ENCODE measurements at places on chromosomes 1 and 21.
A peak's percentile ranks its signal among the peaks of the same experiment; 100 is the strongest.

DNA sequence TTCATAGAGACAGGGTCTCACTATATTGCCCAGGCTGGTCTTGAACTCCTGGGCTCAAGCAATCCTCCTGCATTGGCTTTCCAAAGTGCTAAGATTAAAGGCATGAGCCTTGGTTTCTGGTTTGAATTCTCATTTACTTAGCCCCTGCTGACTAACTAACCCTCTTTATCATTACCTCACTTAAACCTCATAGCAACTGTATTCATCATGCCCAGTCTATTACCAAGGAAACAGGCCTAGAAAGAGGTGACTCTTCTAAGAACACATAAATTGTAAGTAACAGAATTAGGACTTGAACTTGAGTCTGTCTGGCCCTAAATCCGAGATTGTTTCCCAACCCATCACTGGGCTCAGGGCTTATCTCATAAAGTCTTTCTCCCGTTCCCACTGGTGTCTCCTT, 44.2 kb downstream of the TMEM53 start:
- DNase-seq: no peak

GRCh38 chr1:19427087-19427781, 58.1 kb downstream of the CAPZB start:
- no peak for DNase-seq

GRCh38 chr1:156660752-156661112, 16.5 kb downstream of the NES start:
- DNase-seq: no peak

DNA sequence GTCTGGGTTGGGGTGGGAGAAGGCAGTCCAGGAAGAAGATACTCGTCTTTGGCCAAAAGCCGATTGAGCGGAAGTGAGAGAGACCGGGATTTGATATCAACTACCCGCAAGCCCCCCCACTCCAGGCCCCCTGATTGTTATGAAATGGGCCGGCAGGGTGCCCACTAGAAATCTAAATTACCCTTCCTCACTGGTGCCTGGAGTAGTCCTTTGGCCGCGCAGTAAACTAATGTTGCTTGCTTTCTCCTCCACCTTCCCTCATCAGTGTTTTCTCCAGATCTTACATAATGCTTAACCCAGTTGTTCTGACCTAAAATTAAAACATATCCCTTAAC, 119.2 kb upstream of the BARHL2 start:
- DNase-seq: no peak

GRCh38 chr1:86933562-86934377, 19.3 kb downstream of the HS2ST1 start:
- no peak for DNase-seq

DNA sequence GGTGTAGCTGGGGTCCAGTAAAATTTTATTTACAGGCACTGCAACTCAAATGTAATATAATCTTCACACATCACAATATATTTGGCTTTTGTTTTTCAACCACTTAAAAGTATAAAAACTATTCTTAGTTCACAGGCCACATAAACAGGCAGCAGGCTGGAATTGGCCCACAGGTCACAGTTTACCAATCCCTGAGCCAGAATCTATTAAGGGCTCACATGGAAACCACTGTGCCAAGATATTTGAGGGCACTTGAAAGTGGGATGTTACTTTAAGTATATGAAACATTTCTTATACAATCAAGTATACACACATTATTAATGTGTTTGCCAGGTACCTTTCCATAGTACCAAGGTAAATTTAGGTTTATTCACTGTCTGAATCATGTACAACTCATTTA, 71.9 kb upstream of the PRDX6 start:
- no peak for DNase-seq

DNA sequence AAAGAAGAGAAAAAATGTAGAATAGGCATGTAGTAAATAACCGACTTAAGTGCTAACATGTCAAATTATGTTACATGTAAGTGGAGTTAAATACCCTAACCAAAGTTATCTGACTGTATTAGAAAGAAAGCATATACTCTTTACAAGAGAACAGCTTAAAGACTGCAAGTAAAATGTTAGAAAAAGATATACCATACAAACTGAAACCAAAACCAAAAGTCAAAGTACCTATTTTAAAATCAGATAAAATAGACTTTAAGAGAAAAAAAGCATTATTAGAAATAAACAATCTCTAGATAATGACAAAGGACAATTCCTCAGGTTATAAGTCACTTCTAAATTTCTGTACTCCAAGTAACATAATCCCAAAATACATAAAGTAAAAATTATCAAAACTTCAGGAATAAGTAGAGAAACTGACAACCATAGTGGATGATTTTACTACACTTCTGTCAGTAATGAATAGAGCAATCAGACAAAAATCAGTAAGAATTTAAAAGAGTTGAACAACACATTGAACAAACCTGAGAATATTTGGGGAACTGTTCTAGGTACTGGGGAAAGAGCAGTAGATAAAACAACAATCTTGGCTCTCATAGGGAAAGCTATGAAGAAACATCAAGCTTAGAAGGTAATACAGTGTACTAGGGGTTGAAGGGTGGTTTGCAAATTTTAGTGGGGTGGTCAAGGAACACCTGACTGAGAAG, 127.3 kb downstream of the TBX19 start:
- DNase-seq: no peak

DNA sequence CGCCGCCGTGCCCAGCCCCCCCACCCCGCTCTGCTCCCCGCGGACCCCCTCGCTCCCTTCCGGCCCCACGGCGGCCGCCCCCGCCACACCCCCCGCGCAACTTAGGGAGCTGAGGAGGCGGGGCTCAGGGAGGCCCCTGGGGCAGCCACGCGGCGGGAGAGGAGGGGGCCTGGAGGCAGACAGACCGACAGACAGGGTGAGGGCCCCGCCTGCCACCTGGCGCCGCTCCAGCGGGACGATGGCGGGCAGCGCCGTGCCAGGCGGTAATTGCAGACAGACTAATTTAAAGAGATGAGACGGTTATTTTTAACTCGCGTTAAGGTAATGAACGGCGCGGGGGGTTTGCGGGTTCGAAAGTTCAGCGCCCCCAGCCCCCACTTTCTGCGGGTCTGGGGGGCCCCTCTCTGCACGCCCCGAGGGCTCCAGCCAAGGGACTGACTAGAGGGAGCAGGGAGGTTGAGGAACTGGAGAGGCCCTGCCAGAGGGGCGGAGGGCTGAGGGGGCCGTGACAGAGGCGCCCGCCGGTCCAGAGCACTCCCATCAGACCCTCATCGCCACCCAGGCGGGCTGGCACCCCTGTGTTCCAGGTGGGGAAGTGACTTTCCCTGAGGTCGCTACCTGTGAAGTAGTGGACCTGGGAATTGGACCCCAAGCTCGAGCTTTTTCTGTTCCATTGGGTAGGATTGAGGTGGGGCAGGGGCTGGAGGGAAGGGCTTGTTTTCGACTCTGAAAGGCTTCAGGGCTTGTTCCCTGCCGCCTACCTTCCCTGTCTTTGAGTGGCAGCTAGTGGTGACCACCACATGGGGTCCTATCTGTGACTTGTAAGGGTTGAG, 5.4 kb downstream of the FOXO6 start:
- DNase-seq: no peak

GRCh38 chr1:235019471-235019870, 109.2 kb downstream of the TOMM20 start:
- DNase-seq: no peak

GRCh38 chr1:193342811-193343210, 156.4 kb upstream of the B3GALT2 start:
- DNase-seq: no peak

DNA sequence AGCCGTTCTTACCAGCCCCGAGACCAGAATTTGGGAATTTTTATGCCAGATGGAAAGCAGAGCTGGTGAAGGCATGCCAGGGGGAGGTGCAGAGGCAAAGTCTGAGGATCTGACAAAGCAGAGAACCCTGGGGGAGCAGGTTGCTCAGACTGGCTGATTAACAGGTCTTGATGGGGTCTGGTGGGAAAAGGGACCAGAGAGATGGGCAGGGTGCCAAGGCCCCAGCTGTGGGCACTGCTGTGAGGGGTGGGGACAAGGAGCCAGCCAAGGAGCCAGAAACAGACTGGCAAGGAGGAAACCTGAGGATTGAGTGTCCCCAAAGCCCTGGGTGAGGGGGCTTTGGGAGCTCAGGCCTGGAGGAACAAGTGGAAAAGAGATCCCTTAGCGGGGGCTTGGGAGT, 21.4 kb downstream of the RPS6KA1 start:
- DNase-seq: no peak

GRCh38 chr1:41976671-41977070, 57.9 kb upstream of the HIVEP3 start:
- DNase-seq: no peak

DNA sequence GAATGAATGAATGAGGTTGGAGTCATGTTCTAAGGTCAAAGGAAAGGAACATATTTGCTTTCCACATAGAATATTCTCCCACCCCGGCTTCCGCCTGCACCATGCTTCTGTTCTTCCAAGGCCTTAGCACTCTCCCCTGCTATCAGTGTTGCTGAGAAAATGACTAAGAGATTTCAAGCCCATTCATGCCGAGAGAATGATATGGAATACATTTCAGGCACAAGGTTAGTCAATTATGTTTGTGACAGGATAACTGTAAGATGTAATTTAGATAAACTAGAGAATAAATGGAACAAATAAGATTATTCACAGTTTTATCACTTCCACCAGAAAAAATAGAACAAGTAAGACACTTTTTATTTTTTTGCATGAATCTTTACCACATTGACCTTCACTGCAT, 122.6 kb downstream of the PLD5 start:
- no peak for DNase-seq

- no peak for DNase-seq
These were observed 24.1 kb upstream of the RNF187 start for GRCh38 chr1:228463009-228463558.

DNA sequence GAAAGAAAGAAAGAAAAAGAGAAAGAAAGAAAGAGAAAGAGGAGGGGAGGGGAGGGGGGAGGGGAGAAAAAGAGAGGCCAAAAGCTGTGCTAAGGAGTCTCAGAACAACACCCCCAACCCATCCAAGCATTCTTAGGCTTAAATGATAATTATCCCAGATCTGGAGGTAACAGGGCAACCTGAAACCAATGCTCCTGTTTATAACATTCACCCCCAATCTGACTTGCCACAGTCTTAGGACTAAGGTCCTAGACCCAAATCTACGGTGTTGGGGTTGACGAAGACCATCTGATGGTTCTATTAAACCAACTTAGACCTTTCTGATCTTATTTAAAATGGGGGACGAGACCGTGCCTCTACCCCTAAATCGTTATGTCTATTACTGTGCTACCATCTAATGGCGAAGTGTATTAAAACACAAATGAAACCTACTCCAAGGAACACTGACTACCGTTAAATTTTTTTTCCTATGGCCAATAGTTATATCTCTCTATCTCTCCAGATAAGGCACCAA, 119.3 kb upstream of the CDC42BPA start:
- no peak for DNase-seq

GRCh38 chr1:75548721-75549480, 62.0 kb downstream of the SLC44A5 start:
- DNase-seq: no peak

DNA sequence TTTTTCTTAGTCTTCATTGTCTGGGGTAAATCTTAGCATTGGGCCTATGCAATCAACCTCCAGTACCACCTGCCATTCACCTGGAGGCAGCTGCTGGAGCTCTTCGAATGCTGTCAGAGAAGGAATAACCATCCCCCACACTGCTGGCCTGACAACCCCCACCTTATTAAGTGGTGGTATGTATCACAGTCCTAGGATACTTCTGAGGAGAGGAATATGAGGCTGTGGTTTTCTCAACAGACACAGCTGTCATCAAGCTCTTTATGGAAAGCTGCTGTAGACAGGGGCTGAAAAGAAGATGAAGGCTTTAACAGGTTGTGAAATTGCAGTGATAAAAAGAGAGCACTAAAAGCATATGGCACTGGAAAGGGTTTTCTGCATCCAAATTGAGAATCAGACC, 61.7 kb downstream of the TSEN15 start:
- DNase-seq: no peak

DNA sequence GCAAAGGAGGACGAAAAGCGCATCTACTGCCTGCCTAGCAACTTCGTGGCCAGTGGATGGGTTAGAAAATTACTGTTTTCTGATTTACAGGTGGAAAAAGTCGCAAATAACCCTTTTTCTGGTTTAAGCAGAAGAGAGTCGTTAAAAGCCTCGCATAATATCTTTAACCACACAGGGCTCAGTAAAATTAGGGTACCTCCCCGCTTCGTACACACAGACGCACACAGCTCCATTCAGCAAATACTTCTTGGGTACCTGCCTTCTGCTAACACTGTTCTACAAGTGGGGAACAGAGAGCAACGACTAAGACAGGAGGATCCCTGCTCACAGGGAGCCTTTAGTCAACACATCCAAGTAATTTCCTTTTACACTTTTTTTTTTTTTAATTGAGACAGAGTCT, 704 bp downstream of the ALG6 start:
- no peak for DNase-seq

DNA sequence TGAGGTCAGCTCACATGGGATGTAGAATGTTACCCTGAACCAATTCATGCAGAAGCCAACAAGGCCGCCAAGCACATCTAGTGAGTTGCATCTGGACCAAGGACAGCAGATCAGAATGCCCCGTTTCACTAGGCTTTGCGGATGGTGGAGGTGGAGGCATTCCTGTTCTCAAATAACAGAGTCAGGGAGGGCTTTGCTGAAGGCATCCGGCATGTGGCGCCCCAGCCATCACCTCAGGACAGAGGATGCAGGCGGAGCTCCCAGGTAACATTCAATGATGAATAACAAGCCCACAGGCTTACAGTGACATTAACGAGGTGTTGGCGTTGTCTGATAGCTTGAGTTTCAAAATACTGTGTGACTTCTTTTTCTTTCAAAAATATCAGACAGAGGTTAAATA, 476.2 kb downstream of the CAMTA1 start:
- no peak for DNase-seq

GRCh38 chr1:175969231-175969630, 225.8 kb upstream of the TNR start:
- DNase-seq: no peak

DNA sequence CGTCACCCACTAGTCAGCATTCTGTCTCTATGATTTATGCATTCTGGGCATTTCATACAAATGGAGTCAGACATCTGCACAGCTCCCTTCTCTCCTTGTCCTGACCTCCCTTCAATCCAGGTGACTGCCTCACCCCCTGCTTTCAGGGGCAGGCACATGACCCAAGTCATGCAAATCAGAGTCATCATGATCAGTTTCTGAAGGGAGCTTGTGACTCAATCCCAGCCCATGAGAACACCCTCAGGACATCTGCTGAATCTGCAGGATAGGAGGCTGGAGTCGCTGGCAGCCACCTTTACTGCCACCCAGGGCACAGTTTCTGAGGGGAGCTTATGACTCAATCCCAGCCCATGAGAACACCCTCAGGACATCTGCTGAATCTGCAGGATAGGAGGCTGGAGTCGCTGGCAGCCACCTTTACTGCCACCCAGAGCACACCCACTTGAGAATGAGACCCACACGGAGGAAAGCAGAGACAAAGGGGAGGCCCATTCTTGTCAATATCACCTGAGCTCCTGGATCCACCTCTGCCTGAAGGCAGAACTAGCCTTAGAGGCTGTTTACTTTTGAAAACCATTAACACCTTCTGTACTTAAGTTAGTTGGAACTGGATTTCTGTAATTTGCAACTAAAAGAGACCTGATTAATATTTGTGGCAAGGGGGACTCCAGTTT, 62.3 kb upstream of the SLC25A33 start:
- DNase-seq: peak; percentile 98

Measured in keratinocyte (primary cell).